ENCODE measurements at places on chromosomes 3 and 15.

- no peak for DNase-seq
These were observed 4.5 kb downstream of the SERPINI2 start for GRCh38 chr3:167469381-167469780.

DNA sequence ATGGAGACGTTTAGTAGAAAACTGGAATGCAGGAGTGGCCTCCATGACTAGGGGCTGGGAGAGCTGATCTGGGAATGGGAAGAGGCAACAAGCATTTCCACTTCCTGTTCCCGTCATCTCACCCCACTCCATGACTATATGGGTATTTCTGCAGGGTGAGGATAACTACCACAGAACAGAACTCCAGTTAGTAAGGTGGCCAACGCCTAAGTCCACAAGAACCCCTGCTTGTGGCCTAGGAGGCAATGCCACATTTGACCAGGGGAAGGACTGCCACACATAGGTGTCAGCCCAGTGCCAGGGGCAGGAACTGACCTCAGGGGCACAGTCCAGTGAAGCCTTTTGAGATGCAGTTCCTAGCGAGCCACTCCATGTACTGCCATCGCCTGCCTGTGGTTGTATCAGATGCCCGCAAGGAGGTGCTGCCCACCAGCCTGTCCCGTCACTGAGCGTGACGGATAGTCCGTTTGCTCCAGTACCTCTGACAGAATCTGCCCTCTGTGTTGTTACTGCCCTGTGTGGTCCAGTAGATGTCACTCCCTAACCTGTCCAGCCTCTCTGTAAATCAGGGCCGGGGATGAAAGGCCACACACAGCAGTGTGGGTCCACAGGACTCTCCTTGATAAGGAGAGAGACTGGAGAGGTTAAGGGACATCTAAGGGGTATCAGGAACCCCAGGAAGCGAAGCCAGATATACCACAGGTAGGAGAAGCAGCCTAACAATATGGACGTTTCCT, 3.5 kb upstream of the MTFMT start:
- peak; percentile 76 for DNase-seq

DNA sequence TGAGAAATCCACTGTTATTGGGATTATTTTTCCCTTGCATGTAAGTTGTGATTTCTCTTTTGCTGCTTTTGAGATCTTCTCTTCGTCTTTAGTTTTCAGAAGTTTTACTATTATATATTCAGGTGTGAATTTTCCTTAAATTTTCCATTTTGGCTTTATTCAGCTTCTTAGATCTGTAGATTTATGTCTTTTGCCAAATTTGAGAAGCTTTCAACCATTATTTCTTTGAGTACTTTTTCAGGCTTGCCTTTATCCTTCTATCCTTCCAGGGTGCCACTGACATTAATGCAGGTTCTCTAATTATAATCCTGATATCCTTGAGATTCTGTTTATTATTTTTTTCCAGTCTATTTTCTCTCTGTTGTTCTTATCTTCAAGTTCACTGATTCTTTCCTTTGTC, 38.1 kb upstream of the XIRP1 start:
- DNase-seq = no peak

DNA sequence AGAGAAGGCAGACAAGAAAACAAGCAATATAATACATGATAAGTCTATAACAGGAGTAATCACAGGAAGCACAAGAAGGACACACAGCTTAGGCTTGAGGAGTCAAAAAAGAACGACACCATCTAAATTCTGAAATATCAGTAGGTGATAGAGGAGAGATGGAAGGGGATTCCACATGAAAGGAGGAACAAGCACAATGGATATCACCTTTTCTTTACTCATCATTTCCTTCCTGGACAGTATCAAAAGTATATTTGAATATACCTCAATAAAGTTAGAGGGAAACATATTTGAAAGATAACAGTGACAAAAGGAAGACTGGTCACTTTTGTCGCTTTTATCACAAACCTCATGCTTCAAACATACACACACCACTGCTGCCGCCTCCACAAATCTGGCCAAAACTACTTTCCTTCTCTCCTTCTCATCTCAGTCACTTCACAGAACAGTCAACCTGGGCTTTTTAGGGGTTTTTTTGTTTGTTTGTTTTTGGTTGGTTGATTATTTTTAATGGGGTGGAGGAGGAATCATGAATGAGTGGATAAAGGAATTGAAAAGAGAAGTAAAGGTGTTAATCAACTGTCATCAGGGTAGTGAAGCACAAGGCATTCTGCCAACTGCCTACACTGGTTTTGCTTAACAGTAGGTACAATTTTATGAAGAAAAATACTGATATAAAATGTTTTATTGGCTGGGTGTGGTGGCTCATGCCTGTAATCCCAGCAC, 18.5 kb downstream of the DENND4A start:
- peak; percentile 84 for DNase-seq

DNA sequence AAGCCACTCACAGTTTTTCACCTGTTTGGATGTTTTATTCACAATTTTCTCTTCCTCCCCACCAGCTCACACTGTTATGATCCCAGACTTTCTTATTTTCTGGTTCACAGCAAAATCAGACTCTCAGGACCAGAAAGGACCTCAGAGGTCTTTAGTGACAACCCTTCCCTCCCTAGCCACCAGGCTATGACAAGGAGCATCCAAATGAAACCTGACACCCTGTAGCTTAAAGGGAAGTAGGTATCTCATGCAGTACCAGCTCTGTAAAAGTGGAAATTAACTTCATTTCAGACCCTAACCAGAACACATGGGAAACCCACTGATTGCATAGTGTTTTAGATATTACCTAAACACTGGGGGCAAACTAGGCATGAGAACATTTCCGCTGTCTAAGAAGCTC, 45.3 kb downstream of the ATP13A5 start:
- DNase-seq = no peak

- DNase-seq = no peak
These were observed 779.0 kb downstream of the SQOR start for GRCh38 chr15:46413799-46414198.

- no peak for DNase-seq
These were observed 39.9 kb downstream of the C3orf80 start for GRCh38 chr3:160265088-160265487.

GRCh38 chr3:62859203-62859791, 15.9 kb downstream of the CADPS start:
- DNase-seq = no peak

DNA sequence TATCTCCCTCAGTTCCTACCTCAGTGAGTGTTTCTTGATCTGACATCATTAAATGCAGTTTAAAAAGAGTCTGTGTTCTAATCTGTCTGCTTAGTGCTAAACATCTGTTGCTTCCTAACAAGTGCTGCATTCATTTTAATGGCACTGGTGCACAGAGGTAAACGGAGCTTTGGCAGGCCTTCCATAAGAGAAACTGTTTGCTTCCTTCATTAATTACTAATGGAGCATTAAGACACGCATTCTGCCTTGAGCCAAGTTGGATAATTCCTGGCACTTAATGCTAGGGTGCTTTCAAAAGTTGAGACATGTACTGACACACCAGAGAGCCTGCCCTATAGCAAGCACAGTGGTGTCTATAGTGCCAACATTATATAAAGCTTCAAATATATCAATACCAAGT, 34.7 kb downstream of the SCG5 start:
- no peak for DNase-seq

DNA sequence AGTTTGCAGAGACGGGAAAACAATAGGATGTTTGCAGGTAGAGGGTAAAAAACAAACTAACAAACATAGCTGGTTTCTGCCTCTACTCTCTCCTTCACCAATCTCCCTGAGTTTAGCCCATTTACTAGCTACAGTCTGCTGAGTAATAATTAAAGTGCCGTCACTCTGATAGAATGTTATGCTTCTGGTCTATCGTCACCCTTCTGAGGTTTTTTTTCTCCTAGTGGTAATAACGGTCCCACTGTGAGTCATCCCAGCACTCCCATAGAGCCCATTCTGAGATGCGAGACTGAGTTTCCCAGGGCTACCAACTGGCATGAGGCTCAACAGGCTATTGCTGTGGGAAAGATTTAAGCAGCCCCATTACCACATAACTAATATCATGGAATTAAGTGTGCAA, 56.4 kb downstream of the PLAAT1 start:
- peak; percentile 52 for DNase-seq

- no peak for DNase-seq
These were observed 81.8 kb downstream of the LRIG1 start for GRCh38 chr3:66419036-66419435.

All from GM12865 (cell line).